ENCODE measurements at places on chromosomes 11 and 22.

GRCh38 chr22:50576070-50576469, 2.2 kb downstream of the CPT1B start:
- H3K4me3 ChIP-seq = no peak overlapping the region
- no peaks in the 10 kb centered on the region for H3K36me3 ChIP-seq
- DNase-seq = peak; percentile 16
- H3K4me1 ChIP-seq = no peaks in the 10 kb centered on the region
- no peak overlapping the region for H3K27ac ChIP-seq

GRCh38 chr11:89458716-89459115, 32.5 kb downstream of the NOX4 start:
- H3K27ac ChIP-seq = no peak overlapping the region
- DNase-seq = no peak
- no peaks in the 10 kb centered on the region for H3K27me3 ChIP-seq
- H3K4me1 ChIP-seq = no peaks in the 10 kb centered on the region

GRCh38 chr11:70070706-70071105, 7.4 kb upstream of the ANO1 start:
- H3K27me3 ChIP-seq = no peaks in the 10 kb centered on the region
- DNase-seq = no peak
- H3K4me3 ChIP-seq = no peak overlapping the region
- no peaks in the 10 kb centered on the region for H3K4me1 ChIP-seq
- no peaks in the 10 kb centered on the region for H3K36me3 ChIP-seq

- H3K27me3 ChIP-seq = no peaks in the 10 kb centered on the region
- peak; percentile 87 for DNase-seq
- no peaks in the 10 kb centered on the region for H3K36me3 ChIP-seq
- peak overlapping the region; percentile 27 for H3K4me3 ChIP-seq
These were observed 1.5 kb upstream of the WNT11 start for GRCh38 chr11:76207642-76208401.

- H3K36me3 ChIP-seq = peaks cover 2% of the 10 kb centered on the region
- peaks cover 2% of the 10 kb centered on the region for H3K4me1 ChIP-seq
- DNase-seq = no peak
- H3K27me3 ChIP-seq = no peaks in the 10 kb centered on the region
These were observed 7.4 kb downstream of the ZDHHC5 start for GRCh38 chr11:57675176-57675941.

GRCh38 chr11:109017489-109017888, 352.6 kb downstream of the DDX10 start:
- no peaks in the 10 kb centered on the region for H3K36me3 ChIP-seq
- H3K27ac ChIP-seq = no peak overlapping the region
- H3K4me1 ChIP-seq = no peaks in the 10 kb centered on the region
- H3K4me3 ChIP-seq = no peak overlapping the region
- no peak for DNase-seq

GRCh38 chr11:35387111-35387982, 32.0 kb downstream of the SLC1A2 start:
- H3K4me3 ChIP-seq = no peak overlapping the region
- no peaks in the 10 kb centered on the region for H3K4me1 ChIP-seq
- no peaks in the 10 kb centered on the region for H3K27me3 ChIP-seq
- DNase-seq = no peak

DNA sequence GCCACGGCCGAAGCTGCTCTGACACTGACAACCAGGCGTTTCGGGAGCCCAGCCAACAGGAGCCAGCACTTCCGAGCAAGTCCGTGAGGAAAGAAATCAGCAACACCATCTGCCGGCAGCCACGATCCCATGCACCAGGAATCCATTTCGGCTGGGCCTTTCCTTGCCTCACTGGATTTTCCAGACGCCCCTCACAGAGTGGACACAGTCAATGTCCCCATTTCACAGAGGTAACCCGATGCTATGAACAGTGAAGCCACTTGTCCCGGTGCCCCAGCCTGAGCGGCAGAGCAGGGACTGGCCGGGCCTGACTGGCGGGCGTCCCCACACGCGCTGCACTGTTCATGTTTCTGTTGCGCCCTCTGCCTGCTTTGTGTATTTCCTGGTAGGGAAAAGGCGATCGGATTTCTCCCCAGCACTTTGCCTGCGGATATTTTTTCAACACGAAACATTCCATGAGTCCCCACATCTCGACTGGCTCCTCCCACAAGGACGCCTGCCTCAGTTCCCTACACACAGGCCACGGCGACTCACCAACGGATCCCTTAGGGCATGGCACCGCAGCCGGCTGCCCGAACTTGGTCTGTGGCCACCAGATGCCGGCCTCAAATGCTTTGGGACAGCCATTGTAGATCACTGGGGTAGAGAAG, 55.3 kb downstream of the TRMU start:
- H3K27me3 ChIP-seq = no peaks in the 10 kb centered on the region
- H3K4me3 ChIP-seq = no peak overlapping the region
- no peaks in the 10 kb centered on the region for H3K4me1 ChIP-seq
- peak; percentile 73 for DNase-seq

- no peak overlapping the region for H3K27ac ChIP-seq
- H3K27me3 ChIP-seq = peaks cover 3% of the 10 kb centered on the region
- no peak overlapping the region for H3K4me3 ChIP-seq
These were observed 60.3 kb downstream of the UBASH3B start for GRCh38 chr11:122715548-122716440.

DNA sequence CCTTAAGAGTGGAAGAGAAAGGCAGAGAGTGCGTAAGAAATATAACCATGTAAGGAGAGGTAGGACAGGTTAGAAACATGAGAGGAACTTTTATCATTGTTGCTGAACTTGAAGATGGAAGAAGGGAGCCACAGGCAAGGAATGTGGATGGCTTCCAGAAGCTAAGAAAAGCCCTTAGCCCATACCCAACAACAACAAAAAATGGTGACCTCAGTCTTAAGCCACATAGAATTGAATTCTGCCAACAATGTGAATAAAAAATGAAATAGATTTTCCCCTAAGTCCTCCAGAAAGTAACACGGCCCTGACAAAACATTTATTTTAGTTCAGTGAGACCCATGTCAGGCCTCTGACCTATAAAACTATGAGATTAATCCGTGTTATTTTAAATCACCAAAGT, 767.3 kb downstream of the FAM181B start:
- no peaks in the 10 kb centered on the region for H3K36me3 ChIP-seq
- H3K4me3 ChIP-seq = no peak overlapping the region
- no peaks in the 10 kb centered on the region for H3K27me3 ChIP-seq
- DNase-seq = no peak
- H3K27ac ChIP-seq = no peak overlapping the region

DNA sequence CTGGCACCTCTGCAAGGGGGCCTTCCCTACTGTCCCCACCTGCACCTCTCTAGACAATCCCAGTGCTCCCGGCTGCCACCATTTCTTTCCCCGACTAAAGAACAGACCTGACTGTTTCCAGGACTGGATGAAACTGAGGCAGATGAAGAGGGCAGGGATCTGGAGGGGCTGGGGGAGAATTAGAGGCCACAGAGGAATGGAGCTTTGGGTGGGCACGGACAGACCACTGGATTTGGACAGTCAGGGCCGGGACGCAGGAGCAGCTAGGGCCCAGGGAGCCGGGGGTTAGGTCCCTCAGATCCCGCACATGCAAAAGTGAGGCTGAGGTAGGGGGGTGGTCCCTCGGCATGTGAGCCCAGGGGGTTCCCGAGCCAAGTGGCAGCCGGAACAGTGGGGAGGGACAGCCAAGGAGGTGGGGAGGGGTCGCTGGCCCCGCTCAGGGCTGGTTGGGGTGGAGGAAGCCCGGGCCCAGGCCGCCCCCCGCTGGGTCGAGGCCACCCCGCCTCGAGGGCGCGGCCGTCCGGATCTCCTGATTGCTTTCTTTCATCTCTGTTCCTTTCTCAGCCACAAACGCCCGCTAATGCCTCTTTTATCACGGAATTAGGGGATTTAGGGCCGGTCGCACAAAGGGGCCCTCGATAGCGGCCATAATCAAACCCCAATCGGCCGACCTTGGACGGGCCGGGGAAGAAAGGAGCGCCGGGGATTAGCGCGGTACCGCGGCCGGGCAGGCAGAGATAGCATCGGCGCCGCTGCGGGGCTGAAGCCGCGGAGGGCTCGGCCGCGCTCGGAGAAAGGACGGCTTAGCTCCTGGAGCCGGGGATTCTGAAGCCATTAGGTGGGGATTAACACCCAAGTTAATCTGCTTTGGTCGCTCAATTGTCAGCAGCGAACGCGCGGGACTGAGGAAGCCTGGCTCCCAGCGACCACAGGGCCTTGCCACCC, 9.3 kb downstream of the SLC25A1 start:
- H3K4me1 ChIP-seq = no peaks in the 10 kb centered on the region
- H3K27ac ChIP-seq = no peak overlapping the region
- DNase-seq = no peak
- no peak overlapping the region for H3K4me3 ChIP-seq
- H3K36me3 ChIP-seq = no peaks in the 10 kb centered on the region

- no peak overlapping the region for H3K4me3 ChIP-seq
- no peaks in the 10 kb centered on the region for H3K27me3 ChIP-seq
- no peak overlapping the region for H3K27ac ChIP-seq
- H3K4me1 ChIP-seq = no peaks in the 10 kb centered on the region
These were observed 299.6 kb upstream of the NCAM1 start for GRCh38 chr11:112661571-112661970.

- H3K27me3 ChIP-seq = no peaks in the 10 kb centered on the region
- H3K4me1 ChIP-seq = no peaks in the 10 kb centered on the region
- no peaks in the 10 kb centered on the region for H3K36me3 ChIP-seq
These were observed 7.8 kb upstream of the EIF3D start for GRCh38 chr22:36536717-36537116.

- no peaks in the 10 kb centered on the region for H3K27me3 ChIP-seq
- peaks cover 10% of the 10 kb centered on the region for H3K4me1 ChIP-seq
- H3K4me3 ChIP-seq = no peak overlapping the region
- H3K27ac ChIP-seq = no peak overlapping the region
- DNase-seq = no peak
These were observed 99.5 kb downstream of the MICAL3 start for GRCh38 chr22:17924735-17925364.

DNA sequence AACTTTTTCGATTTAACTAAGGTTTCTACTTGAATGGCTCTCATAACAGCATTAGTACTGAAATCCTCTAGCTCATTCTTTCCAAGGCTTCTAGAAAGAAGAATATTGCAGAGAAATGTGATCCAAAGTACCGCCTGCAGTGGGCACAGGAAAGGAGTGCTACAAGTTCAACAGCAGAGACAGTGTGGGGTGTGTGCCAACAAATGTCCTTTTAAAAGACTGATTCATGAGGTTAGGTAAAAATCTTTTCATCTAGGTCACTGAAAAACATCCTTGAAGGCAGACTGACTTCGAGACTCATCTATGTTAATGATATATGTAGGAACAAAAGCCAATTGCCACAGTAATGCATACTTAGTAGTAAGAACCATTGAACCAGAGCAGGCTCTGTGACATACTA, 349.1 kb upstream of the PITPNB start:
- peak overlapping the region; percentile 57 for H3K27ac ChIP-seq
- no peaks in the 10 kb centered on the region for H3K36me3 ChIP-seq
- no peaks in the 10 kb centered on the region for H3K27me3 ChIP-seq
- no peak overlapping the region for H3K4me3 ChIP-seq
- no peak for DNase-seq

DNA sequence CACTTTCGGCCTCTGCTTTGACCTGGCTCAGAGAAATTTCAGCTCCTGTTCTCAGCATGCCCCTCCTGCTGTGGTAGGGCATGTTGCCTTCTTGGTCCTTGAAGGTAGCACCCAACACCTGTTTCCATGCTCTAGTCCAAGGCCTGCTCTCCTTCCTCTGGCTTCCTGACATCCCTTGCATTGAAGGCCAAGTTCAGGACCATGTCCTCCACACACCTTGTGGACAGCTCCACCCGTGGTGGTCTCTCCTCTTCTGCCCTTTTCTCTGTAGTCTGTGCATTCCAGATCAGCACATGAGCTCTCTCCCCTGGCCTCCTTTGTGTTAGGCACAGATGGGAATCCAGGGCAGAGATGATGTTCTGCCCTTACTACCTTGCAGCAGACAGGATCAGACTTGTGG, 225.3 kb downstream of the ADAMTS15 start:
- no peaks in the 10 kb centered on the region for H3K36me3 ChIP-seq
- peaks cover 11% of the 10 kb centered on the region for H3K4me1 ChIP-seq
- H3K27ac ChIP-seq = no peak overlapping the region
- DNase-seq = no peak
- H3K4me3 ChIP-seq = no peak overlapping the region

- H3K4me3 ChIP-seq = no peak overlapping the region
- no peaks in the 10 kb centered on the region for H3K27me3 ChIP-seq
- H3K4me1 ChIP-seq = no peaks in the 10 kb centered on the region
- H3K36me3 ChIP-seq = no peaks in the 10 kb centered on the region
- peak; percentile 29 for DNase-seq
These were observed 90.6 kb downstream of the CDKN1C start for GRCh38 chr11:2794968-2795322.

GRCh38 chr11:19526119-19526518, 186.5 kb upstream of the NAV2 start:
- no peaks in the 10 kb centered on the region for H3K4me1 ChIP-seq
- no peaks in the 10 kb centered on the region for H3K36me3 ChIP-seq
- H3K27me3 ChIP-seq = no peaks in the 10 kb centered on the region
- H3K4me3 ChIP-seq = no peak overlapping the region
- no peak overlapping the region for H3K27ac ChIP-seq

All from aorta (tissue), 5 donors.